Colonic mucosa (tissue), 4 donors: ENCODE measurements at places on chromosomes 5 and 9.

DNA sequence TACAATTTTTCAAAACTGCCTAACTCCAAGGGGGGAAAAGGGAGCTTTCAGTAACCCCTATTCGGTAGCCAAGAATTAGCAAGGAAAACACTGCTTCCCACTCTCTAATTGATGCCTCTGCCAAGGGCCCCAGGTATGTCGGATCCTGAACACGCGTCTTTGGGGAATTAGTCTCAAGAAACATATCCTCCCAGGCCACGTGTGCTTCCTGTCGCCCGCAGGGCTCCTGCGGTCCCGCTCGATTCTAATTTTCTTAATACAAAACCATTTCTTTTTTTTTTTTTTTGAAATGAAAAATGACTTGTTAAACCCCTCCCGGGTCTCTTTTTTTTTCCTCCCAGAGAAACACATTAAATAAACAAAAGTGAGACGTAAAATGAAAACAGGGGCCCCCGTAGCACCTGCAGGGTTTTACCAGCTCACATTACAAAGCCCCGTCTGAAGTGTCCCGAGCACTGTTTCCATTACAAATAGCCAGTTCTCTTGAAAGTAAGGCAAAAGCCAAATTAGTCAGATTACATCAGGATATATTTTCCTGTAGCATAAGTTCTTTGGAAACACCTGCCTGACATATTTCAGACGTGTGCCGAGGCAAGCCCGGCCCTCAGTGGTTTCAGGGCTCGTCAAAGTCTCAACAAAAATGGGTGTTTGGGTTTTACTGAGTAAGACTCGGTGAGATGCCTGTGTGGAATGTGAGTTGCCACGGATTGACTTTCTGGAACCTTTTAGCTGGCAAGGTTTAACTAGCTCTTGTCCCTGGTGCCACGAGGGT lies 21.5 kb downstream of the SMIM23 start:
- H3K27ac ChIP-seq = no peak overlapping the region
- no peaks in the 10 kb centered on the region for H3K4me1 ChIP-seq
- no peaks in the 10 kb centered on the region for H3K27me3 ChIP-seq
- no peak for DNase-seq
- H3K36me3 ChIP-seq = no peaks in the 10 kb centered on the region
- no peak overlapping the region for H3K4me3 ChIP-seq

DNA sequence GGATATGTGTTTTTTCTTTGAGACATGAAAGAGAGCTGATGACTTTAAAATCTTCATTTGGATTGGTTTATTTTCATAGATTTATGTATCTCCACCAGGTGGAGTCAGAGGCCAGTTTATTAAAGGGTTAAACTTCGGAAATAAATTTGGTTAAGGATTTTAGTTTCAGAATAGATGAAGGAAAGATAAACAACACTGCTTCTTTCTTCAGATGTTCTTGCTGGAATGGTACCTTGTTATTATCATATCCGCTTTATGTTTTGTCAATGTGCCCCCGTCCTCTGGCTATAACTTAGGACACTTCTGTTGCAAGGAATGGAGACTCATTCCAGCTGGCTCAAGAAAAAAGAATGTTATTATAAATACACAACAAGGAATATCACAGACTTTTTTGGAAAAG lies 81.2 kb downstream of the ALDH1A1 start:
- no peaks in the 10 kb centered on the region for H3K36me3 ChIP-seq
- no peak for DNase-seq
- no peaks in the 10 kb centered on the region for H3K27me3 ChIP-seq
- H3K27ac ChIP-seq = no peak overlapping the region
- H3K4me3 ChIP-seq = no peak overlapping the region
- peaks cover 3% of the 10 kb centered on the region for H3K4me1 ChIP-seq

DNA sequence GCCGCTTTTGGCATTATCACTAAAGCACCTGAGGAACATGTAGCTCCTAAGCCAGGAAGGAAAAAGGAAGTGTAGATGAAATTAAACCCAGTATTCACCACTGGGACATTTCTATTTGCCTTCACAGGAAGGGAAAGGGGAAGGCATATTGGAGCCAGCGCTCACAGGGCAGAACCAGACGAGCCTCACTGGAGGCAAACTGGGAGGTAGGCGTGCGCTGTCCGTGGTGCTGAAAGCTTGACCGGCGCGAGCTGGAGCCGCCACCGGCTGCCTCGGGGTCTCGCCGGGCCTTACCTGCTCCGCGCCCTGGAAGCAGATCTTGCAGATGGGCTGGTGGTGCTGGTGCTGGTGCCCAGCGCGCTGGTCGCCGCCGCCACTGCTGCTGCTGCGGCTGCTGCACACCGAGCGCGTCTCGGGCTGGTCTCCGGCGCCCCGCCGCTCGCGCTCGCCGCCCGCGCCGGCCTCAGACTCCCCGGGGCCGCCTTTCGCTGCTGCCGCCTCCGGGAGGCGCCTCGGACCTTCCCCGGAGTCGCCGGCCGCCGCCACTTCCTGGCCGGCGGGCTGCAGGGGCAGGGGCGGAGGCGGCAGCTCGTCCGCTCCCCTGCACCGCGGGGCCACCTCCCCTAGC lies 732 bp downstream of the MARCHF11 start:
- DNase-seq = peak; percentile 65
- H3K4me1 ChIP-seq = no peaks in the 10 kb centered on the region
- H3K4me3 ChIP-seq = no peak overlapping the region
- peaks cover 30% of the 10 kb centered on the region for H3K27me3 ChIP-seq
- H3K36me3 ChIP-seq = no peaks in the 10 kb centered on the region

GRCh38 chr9:129868872-129869486 lies 33.7 kb downstream of the USP20 start:
- peak; percentile 41 for DNase-seq
- H3K27me3 ChIP-seq = no peaks in the 10 kb centered on the region
- no peaks in the 10 kb centered on the region for H3K4me1 ChIP-seq
- no peak overlapping the region for H3K27ac ChIP-seq
- H3K36me3 ChIP-seq = no peaks in the 10 kb centered on the region

DNA sequence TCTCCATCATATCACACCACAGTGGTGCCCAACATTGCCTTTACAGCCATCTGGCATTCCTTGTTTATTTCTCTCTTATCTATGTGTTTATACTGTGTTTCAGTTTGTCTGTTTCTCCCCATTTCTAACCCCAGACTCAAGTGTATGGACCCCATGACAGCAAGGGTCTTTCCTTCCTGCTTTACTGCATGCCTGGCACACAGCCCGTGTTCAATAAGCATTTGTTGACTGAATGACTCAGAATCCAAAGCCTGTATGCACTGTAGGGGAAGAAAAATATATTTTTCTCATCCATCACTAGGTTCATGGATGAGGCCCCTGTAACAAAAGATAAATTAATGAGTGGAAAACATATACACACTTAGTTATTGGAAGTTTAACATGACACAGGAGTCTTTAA lies 190.8 kb upstream of the SEMA6A start:
- no peaks in the 10 kb centered on the region for H3K36me3 ChIP-seq
- H3K4me3 ChIP-seq = no peak overlapping the region
- H3K4me1 ChIP-seq = no peaks in the 10 kb centered on the region

GRCh38 chr9:126335837-126336735 lies 9.5 kb downstream of the MVB12B start:
- H3K27me3 ChIP-seq = no peaks in the 10 kb centered on the region
- no peak overlapping the region for H3K27ac ChIP-seq
- DNase-seq = peak; percentile 14
- H3K4me1 ChIP-seq = no peaks in the 10 kb centered on the region

GRCh38 chr9:126933334-126933980 lies 18.9 kb downstream of the RALGPS1 start:
- H3K36me3 ChIP-seq = no peaks in the 10 kb centered on the region
- DNase-seq = no peak
- H3K4me1 ChIP-seq = no peaks in the 10 kb centered on the region

- no peak overlapping the region for H3K27ac ChIP-seq
- no peak for DNase-seq
- H3K4me1 ChIP-seq = no peaks in the 10 kb centered on the region
- no peaks in the 10 kb centered on the region for H3K36me3 ChIP-seq
- no peaks in the 10 kb centered on the region for H3K27me3 ChIP-seq
Measured at GRCh38 chr5:155512329-155512728, 498.8 kb downstream of the KIF4B start.

DNA sequence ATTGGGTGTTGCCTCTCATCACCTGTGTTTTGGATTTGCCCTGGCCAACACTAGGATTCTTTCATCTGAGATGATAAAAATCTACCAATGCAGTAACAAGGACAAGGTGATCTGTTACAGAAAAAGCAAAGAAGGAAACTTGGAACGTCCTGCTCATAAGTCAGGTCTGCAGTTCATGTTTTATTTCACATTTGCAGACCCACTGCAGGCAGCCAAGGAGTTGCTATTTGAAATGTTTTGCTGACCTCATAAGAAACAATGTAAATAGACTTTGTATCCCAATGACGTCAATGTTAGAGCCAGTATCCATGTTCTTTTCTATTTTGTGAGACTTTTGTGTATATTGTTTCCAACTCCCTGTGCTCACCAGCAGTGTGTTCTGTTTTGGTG lies 312.9 kb downstream of the DEPDC1B start:
- H3K27me3 ChIP-seq = no peaks in the 10 kb centered on the region
- no peak for DNase-seq

- no peak overlapping the region for H3K4me3 ChIP-seq
- H3K27me3 ChIP-seq = no peaks in the 10 kb centered on the region
- H3K4me1 ChIP-seq = peaks cover 11% of the 10 kb centered on the region
- H3K27ac ChIP-seq = no peak overlapping the region
- peak; percentile 79 for DNase-seq
Measured at GRCh38 chr9:136488247-136489214, 5.7 kb upstream of the SEC16A start.

DNA sequence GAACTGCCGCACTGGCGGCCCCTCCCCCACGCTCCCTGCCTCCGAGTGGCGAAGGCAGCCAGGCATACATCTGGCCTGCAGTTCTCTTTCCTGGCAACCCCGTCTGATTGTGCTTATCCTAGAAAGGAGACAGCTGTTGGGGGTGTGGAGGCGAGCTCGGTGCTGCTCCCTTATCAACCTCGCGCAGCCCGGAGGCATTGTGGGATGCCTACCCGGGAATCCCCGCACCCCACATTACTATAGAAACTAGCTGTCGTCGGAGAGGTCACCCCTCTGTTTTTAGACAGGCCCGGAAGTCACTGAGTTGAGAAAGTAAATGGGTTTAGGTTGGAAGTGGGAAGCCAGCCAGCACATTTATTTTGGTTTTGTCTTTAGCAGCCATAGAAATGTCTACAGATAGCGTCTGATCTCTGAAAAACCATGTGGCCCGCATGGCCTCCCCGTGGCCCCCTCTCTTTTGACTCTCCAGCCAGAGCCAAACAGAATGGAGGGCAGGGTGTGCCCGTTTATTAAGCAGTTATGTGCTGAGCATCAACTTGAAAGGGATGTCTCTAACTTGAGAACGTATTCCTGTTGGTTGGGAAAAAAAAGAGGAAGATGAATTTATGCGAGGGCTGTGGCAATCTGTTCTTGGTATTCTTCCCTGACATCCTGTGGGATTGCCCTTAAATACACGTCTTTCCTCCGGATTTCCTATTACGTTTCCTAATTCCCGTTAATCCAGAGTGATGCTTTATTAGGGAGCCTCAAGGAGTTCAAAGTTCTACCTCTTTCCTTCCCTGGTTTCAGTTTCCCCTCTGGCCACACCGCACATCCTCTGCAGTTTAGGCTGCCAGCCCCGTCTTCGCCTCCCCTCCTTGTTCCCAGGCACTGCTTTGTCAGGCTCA lies 3.9 kb downstream of the STC2 start:
- peak overlapping the region; percentile 1 for H3K27ac ChIP-seq
- H3K36me3 ChIP-seq = no peaks in the 10 kb centered on the region
- peaks cover 33% of the 10 kb centered on the region for H3K27me3 ChIP-seq
- H3K4me1 ChIP-seq = peaks cover 3% of the 10 kb centered on the region
- peak; percentile 83 for DNase-seq
- no peak overlapping the region for H3K4me3 ChIP-seq

DNA sequence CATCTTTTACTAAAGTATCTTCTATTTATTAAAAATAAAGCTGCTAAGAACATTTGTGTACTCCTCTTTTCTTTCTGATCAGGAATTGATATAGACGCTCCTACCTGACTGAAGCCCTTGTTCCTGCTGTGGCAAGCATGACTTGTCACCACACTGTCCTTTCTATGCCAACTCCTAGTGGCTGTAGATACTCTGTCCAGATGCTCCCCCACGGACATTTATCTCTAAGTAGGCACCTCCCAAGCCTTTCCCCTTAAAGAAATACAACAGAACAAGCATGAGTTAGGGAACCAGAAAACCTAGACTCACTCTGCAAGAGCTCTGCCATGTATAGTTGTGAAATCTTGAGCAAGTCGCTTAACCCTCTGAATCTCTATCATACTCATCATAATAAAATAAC lies 53.2 kb downstream of the FAM114A2 start:
- no peaks in the 10 kb centered on the region for H3K27me3 ChIP-seq
- no peak overlapping the region for H3K4me3 ChIP-seq
- DNase-seq = no peak

DNA sequence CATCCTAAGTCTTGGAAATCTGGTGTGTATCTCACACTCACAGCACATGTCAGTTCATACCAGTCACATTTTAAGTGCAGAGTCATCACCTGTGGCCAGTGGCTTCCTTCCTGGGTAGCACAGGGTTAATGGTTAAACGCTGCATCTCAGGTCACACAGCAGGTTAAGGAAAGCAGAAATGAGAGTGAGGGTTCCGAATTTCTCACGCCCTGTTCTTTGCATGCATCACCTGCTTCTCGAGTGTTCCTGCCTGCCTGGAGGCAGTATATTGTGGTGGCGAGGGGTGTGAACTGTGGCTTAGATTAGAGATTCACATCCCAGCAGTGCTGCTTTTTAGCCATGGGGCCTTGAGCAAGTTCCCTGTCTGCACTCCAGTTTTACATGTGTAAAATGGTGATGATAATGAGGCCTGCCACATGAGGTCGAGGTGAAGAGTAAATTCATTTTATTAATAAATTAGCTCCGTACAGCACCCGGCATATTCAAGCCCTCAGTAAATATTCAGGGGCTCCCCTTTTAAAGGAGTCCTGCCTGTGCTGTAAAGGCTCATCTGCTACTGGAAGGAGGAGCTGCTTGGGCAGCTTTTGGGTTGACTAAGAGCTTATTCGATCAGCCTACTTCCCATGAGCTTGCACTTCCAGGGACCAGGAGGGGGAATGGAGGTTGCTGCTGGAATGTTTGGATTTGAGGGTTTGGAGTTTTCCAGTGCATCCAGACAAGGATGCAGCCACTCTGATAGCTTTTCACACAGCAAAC lies 61.1 kb upstream of the SAP30L start:
- no peaks in the 10 kb centered on the region for H3K36me3 ChIP-seq
- H3K4me1 ChIP-seq = no peaks in the 10 kb centered on the region
- H3K4me3 ChIP-seq = no peak overlapping the region
- no peak overlapping the region for H3K27ac ChIP-seq

- H3K4me3 ChIP-seq = no peak overlapping the region
- no peaks in the 10 kb centered on the region for H3K36me3 ChIP-seq
- H3K27ac ChIP-seq = no peak overlapping the region
- H3K4me1 ChIP-seq = no peaks in the 10 kb centered on the region
- DNase-seq = no peak
Measured at GRCh38 chr5:156669416-156669815, 180.7 kb upstream of the PPP1R2B start.

GRCh38 chr5:180070756-180071530 lies 616 bp downstream of the RNF130 start:
- H3K36me3 ChIP-seq = no peaks in the 10 kb centered on the region
- H3K4me1 ChIP-seq = peaks cover 5% of the 10 kb centered on the region
- DNase-seq = peak; percentile 47
- H3K27me3 ChIP-seq = no peaks in the 10 kb centered on the region
- H3K4me3 ChIP-seq = peak overlapping the region; percentile 96
